Memory B cell (primary cell): ENCODE measurements at places on chromosomes 2 and 18.

DNA sequence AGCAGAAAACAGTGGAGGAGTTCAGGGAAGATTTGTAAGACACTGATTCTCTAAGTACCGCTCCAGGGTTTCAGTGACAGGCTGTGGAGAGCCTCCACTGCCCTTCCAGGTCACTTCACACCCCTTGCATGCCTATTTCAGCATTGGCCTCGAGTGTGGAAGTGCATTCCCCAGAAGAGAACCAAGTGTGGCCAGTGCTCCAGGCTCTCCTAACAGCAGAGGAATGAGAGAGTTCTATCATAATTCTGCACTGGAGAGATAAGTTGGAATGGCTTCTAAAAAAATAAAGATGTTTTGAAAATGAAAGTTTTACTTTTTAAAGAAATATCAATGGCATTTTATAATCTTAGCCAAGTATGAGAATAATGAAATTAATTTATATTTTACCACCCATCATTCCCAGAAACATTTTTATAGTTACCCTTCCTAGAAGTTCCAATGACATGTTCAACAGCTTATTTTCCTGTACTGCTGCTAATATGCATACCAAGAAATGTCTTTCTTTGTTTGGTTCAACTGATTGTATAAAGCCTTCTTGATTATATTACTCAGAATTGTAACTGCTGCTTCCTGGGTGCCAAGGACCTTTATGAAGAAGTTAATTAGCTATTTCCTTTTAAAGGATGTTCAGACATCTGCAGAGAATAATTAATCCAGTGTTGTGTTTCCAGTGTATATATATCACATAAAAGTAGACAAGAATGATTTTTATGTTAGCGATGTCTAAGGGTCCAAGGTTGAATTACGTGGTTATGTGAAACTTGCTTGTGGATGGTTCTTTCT, 61.0 kb upstream of the SERPINE2 start:
- no peak for DNase-seq

DNA sequence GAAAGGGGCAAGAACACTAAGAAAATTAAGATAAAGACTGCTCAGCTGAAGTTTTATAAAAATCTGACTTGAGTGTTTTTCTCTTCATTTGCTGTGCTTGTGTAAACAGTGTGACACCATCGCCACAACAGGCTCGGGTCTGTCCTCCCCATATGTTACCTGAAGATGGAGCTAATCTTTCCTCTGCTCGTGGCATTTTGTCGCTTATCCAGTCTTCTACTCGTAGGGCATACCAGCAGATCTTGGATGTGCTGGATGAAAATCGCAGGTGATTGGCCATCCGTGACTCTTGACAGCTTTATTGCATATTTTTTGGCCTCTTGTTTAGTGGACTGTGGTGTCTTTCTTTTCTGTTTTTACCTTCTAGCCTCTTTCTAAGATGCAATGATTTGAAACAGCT, 22.1 kb downstream of the MFF start:
- no peak for DNase-seq

GRCh38 chr18:55732227-55733106, 144.5 kb upstream of the TCF4 start:
- DNase-seq: no peak

- no peak for DNase-seq
Measured at GRCh38 chr2:54579682-54580620, 123.8 kb downstream of the SPTBN1 start.

GRCh38 chr2:170324640-170325046, 146.7 kb downstream of the MYO3B start:
- no peak for DNase-seq
